Fibroblast of skin of abdomen (primary cell): ENCODE measurements at places on chromosomes 13 and 19.

GRCh38 chr19:30272554-30272953 lies 99.6 kb upstream of the ZNF536 start:
- no peak for DNase-seq

GRCh38 chr13:73092829-73093228 lies 34.0 kb downstream of the KLF5 start:
- no peak for DNase-seq

GRCh38 chr13:43830497-43830881 lies 43.7 kb upstream of the ENOX1 start:
- peak; percentile 92 for DNase-seq

DNA sequence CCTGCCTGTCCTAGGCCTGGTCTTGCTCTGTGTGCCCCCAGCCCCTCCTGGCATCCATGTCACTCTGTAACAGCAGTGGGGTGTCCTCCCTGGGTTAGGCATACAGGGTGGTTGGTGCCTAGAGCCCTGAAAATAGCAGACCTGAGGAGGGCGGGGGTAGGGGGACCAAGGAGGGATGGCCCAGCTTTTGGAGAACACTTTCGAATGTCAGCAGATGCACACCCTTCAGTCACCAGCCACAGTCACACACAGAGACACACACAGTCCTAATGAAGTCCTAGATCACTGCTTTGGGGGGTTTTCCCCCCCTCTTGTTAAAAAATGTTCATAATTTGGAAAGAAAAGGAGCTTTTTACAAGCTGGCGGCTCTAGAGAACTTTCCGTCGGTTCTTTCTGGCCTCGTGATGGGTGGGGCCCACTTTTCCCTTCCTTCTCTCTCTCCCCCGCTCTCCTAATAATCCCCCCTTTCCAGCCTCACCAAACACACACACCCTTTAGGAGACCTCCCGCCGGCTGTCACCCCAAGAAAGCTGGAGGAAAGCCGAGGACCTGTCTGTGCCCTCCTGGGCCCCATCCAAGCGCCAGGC lies 47.9 kb downstream of the LYL1 start:
- DNase-seq = no peak

GRCh38 chr19:55529636-55530234 lies 7.2 kb downstream of the SBK2 start:
- DNase-seq = no peak

DNA sequence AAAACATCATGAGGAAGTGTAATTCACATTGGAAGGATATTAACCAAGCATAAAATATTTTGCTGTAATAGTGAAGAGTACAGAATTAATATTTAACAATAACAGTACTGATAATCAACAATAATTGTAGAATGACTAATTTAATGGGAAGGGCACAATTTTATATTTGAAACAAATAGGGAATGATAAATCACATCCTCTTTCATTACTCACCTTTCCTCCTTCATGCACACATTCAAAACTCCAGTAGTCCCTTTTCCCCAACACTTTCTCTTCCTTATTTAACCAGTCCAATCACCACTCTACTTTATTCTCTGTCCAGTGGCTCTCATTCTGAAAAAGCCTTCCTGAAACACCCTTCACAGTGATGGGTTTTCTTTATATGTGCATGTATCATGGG lies 110.8 kb upstream of the POSTN start:
- no peak for DNase-seq

GRCh38 chr19:37899966-37900365 lies 6.4 kb downstream of the WDR87 start:
- DNase-seq = no peak

DNA sequence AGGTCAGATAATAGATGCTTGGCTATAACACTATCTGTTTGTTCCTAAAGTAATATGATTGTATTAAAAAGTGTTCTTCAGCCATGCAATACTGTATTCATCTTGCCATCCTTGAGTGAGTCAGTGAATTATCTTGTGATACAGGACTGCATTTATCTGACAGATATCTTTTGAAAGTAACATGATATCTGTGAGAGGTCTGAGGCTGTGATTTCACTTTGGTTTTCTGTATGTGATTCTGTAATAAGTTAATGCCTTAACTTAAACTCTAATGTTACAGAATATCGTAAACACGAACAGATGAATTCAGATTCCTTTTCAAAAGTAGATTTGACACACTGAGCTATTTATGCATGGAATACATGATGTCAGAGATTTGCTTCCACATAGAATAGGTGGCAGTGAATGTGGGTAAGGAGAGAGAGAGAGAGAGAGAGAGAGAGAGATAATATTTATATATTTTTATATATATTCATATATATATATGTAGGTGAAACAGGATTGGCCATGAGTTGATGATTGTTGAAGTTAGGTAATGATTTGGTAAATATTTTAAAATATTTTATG lies 97.9 kb upstream of the RNF113B start:
- DNase-seq = peak; percentile 31

DNA sequence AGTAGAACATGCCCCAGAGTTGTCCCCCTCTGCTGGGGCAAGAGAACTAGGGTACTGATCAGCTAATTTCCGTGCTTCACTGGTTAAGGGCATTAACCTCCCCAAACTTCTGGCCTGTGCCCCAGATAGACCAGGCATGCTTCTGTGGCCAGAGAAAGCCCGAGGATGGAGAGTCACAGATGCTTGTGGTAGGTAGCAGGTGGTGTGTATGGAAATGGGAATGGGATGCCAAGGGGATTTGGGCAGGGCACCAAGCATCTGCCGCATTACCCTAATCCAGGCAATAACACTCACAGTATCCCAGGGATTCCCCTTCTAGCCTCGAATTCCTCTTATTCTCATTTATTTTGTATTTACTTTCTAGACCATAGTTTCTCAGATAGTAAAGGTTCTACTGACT lies 124.8 kb upstream of the KLF12 start:
- no peak for DNase-seq

DNA sequence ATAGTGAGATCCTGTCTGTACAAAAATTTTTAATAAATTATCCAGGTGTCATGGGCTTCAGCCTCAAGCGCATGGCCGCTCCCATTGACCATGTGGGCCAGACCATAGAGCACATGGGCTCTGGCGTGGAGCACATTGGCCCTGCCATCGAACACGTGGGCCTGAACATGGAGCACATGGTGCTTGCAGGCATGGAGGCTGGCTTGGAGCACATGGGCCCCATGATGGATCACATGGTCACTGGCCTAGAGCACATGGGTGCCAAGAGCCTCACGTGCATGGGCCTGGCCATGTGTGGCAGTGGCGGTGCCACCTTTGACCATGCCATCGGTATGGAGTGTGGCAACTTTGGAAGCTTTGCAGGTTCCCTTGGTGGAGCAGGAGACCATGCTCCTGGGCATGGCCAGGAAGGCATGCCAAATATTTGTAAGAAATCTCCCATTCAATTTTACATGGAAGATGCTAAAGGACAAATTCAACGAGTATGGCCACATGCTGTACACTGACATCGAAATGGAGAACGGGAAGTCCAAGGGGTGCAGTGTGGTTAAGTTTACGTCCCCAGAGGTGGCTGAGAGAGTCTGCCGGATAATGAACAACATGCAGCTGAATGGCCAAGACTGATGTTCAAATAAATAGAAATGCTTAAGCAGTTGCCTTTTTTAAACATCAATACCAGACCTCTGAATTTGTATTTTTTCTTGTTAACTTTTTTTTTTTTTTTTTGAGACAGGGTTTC lies 21.3 kb upstream of the SLC1A5 start:
- no peak for DNase-seq

DNA sequence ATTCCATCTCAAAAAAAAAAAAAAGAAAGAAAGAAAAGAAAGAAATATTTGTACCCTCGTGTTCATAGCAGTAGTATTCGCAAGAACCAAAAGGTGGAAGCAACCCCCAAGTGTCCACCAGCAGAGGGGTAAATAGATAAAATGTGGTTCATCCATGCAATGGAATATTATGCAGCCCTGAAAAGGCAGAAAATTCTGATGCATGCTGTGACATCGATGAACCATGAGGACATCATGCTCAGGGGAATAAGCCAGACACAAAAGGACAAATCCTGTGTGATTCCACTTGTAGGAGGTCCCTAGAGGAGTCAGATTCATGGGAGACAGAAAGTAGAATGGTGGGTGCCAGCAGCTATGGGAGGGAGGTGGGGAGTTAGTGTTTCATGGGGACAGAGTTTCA lies 6.4 kb upstream of the LRRC8E start:
- no peak for DNase-seq

- no peak for DNase-seq
Measured at GRCh38 chr19:39827216-39827615, 6.7 kb downstream of the DYRK1B start.
